Adrenal gland (tissue), 19 donors: ENCODE measurements at places on chromosomes 2 and 18. TPM values are rescaled to one million over a fixed set of nuclear protein-coding genes. Genes with fewer than 3 reads are reported as not detected.

DNA sequence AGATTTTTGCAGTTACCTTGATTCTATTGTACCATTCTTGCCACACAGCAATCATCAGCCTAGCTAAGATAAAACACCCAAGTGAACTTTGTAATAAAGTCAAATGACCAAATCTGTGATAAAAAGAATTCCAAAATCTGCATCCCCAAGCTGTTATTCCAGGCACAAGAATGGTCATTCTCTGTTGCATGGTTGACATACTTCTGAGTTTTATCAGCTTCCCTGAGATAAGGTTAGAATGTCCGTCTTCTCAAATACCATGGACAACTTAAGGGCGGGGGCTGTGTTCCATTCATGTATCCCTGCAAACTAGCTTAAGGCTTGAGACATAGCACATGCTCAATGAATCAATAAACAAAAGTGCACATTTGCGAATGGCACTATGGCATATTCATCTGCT is 8.1 kb upstream of the BMP10 start:
- DNase-seq, result no peak

GRCh38 chr2:41283079-41283775 is 764.6 kb upstream of the PKDCC start:
- no peak for DNase-seq

The ZC3H6 gene
- 4.1 TPM for total RNA-seq

DNA sequence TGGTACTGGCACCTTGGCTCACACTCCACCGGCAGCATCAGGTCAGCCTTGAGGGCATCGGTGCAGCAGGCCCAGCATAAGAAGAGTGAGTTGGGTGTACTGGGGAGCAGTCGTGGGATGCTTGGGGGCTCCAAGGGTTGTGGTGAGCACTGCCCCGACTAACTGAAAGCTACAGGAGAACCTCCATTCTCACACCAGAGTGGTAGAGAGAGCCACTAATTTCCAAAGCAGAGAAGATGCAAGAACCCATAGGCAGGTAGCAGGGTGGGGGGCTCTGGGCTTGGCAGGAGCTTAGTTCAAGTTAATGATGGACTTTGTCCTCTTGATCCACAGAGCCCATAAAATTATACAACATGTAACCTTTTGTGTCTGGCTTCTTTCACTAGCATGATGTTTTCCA is 148.0 kb upstream of the SMAD2 start:
- no peak for DNase-seq

- no peak for DNase-seq
Observed at GRCh38 chr2:156803967-156804366, 367.8 kb downstream of the GPD2 start.

DNA sequence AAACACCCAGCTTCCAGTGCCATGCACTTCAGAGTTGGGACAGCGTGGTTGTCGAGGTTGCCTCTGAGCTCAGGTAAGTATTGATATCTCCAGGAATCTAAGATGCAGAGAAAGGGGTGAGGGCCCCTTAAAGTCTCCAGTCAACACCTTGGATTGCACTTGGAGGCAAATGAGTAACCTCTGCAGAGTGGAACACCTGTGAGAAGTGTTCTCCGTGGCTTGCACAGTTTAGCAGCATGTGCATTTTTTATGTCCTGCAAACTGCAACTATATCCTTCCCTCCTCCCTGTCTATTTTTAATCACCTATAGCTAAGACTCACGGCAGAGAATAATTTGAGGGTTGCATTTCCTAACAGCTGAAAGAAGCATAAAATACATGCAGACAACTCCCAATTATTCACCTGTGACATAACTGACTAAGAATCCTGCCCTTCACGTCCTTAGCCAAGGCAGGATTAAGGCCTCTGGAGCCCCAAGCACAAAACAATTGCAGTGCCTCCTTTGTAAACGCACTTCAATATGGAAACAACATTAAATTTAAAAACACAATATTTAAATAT is 1.6 kb upstream of the ZNF385B start:
- no peak for DNase-seq

GRCh38 chr2:50720697-50721315 is 311.1 kb downstream of the NRXN1 start:
- DNase-seq, result no peak

GRCh38 chr2:187194049-187194448 is 254.0 kb downstream of the CALCRL start:
- no peak for DNase-seq

- no peak for DNase-seq
Observed at GRCh38 chr18:36901277-36901701, 72.4 kb downstream of the KIAA1328 start.

The PGAP1 gene
- 6.0 TPM for total RNA-seq

DNA sequence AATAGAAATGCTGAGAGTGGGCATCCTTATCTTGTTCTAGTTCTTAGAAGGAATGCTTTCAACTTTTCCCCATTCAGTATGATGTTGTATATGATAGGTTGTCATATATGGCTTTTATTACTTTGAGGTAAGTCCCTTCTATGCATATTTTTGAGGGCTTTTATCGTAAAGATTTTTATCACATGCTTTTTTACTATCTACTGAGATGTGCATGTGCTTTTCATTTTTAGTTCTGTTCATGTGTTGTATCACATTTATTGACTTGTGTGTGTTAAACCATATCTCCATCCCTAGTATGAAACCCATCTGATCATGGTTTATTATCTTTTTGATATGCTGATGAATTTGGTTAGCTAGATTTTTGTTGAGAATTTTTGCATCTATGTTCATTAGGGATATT is 1008.8 kb downstream of the CNTNAP5 start:
- no peak for DNase-seq

The KLHL14 gene
- 2.8 TPM for total RNA-seq

The TIMM21 gene
- 52.4 TPM for total RNA-seq

DNA sequence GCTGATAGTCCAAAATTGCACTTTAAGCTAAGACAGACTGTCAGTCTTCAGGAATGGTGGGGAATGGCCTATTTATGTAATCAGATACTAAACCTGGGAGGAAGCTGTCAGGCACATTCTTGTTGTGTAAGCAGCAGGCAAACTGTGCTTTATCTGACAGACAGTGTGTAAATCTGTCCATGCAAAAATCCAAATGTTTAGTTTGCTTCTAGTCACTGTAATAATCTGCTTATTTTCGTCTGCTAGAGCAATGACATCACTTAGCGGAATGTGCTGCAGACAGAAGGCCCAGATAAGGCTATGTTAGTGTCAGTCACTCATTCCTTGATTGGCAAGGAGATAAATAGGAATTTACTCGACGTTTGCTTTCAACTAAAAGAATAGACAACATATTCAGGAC is 263.5 kb downstream of the ZNF407 start:
- no peak for DNase-seq
